ENCODE measurements at places on chromosomes 2 and 18. TPM values are rescaled to one million over a fixed set of nuclear protein-coding genes. Genes with fewer than 3 reads are reported as not detected.

DNA sequence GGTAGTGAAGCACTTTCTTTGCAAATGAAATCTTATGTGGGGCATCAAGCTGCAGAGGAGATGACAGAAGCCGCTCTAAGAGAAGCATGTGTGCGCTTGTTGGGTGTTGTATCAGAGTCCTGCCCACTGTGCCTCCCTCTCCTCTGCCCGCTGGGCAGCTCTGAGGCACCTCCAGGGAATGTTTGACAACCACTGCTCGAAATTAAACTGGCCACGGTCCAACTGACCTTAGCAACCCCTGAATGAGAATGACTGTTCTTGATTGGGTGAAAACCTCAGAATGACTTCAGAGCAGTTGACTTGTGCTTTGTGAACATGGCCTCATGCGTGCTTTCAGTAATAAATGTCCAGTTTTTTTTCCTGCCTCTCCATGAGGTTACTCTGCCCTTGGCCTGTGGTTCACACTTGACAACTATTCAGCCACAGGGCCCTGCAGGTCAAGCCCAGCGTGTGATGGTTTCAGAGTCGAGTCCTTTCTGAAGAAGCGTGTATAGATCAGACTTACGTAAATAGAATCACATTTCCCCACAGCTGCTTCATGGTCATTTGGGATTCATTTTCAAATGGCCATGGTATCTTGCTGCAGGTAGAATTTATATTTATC, 94.9 kb downstream of the SLC4A3 start:
- H3K36me3 ChIP-seq: no peaks in the 10 kb centered on the region
- no peak for DNase-seq
- H3K27ac ChIP-seq: no peak overlapping the region
- no peaks in the 10 kb centered on the region for H3K27me3 ChIP-seq
- H3K4me3 ChIP-seq: no peak overlapping the region
- H3K4me1 ChIP-seq: peaks cover 6% of the 10 kb centered on the region

GRCh38 chr18:62954366-62954765, 239.0 kb downstream of the PHLPP1 start:
- no peak overlapping the region for H3K27ac ChIP-seq
- no peak overlapping the region for H3K4me3 ChIP-seq
- no peaks in the 10 kb centered on the region for H3K27me3 ChIP-seq
- peaks cover 38% of the 10 kb centered on the region for H3K36me3 ChIP-seq
- H3K4me1 ChIP-seq: peaks cover 5% of the 10 kb centered on the region

GRCh38 chr2:44579837-44580230, 218.1 kb downstream of the CAMKMT start:
- no peak overlapping the region for H3K27ac ChIP-seq
- peaks cover 12% of the 10 kb centered on the region for H3K4me1 ChIP-seq
- no peaks in the 10 kb centered on the region for H3K36me3 ChIP-seq
- no peaks in the 10 kb centered on the region for H3K27me3 ChIP-seq
- no peak for DNase-seq
- H3K4me3 ChIP-seq: no peak overlapping the region

DNA sequence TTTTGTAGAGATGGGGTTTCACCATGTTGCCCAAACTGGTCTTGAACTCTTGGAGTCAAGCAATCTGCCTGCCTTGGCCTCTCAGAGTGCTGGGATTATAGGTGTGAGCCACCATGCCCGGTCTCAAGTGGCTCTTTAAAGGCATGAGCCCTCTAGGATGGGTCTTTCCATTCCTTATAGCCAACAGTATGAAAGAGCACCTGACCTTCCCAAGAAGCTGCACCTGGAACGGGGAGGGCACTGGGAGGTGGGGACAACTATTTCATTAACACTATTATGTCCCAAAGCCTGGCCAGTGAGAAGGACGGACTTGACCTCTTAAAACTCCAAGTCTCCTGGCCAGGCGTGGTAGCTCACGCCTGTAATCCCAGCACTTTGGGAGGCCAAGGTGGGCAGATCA, 149.7 kb downstream of the ZFP36L2 start:
- H3K4me3 ChIP-seq: no peak overlapping the region
- no peaks in the 10 kb centered on the region for H3K27me3 ChIP-seq
- no peak overlapping the region for H3K27ac ChIP-seq
- DNase-seq: no peak
- H3K4me1 ChIP-seq: peaks cover 11% of the 10 kb centered on the region

The CRIM1 gene
- 25.1 TPM for total RNA-seq

The PCARE gene
- total RNA-seq: not detected

The ANO7 gene
- total RNA-seq: 8.6 TPM
